ENCODE measurements at places on chromosomes 12 and 14. TPM values are rescaled to one million over a fixed set of nuclear protein-coding genes. Genes with fewer than 3 reads are reported as not detected.

The RPS6KL1 gene
- 22.9 TPM for total RNA-seq

The TAS2R14 gene
- 4.6 TPM for total RNA-seq

The HCAR1 gene
- 0.79 TPM for total RNA-seq

The CTSG gene
- total RNA-seq: 3.8 TPM

The BCAT1 gene
- 44.2 TPM for total RNA-seq

The CCDC88C gene
- total RNA-seq: 47.4 TPM

The REP15 gene
- 1.1 TPM for total RNA-seq

The ATP6V1D gene
- 75.6 TPM for total RNA-seq

The KLHDC1 gene
- total RNA-seq: 5.1 TPM

The EGLN3 gene
- 3.0 TPM for total RNA-seq

The KRT79 gene
- 0.19 TPM for total RNA-seq

The MAP3K9 gene
- total RNA-seq: 22.5 TPM

The KRT82 gene
- total RNA-seq: not detected

The CLEC6A gene
- total RNA-seq: not detected

The TMCC3 gene
- total RNA-seq: 6.4 TPM

The ACOT6 gene
- 0.94 TPM for total RNA-seq

The KRT6C gene
- total RNA-seq: not detected

The PLEKHD1 gene
- total RNA-seq: 0.87 TPM

The COPZ1 gene
- 63.9 TPM for total RNA-seq

The SLCO1B1 gene
- 0.24 TPM for total RNA-seq

The TDP1 gene
- total RNA-seq: 43.1 TPM

The BEGAIN gene
- total RNA-seq: 7.6 TPM

The KRT2 gene
- not detected for total RNA-seq

The CLEC1A gene
- total RNA-seq: 2.7 TPM

The PLEKHG7 gene
- 0.31 TPM for total RNA-seq

The PDE3A gene
- total RNA-seq: 1.6 TPM
